Left lung (tissue), 14 donors: ENCODE measurements at places on chromosomes 5 and 9. TPM values are rescaled to one million over a fixed set of nuclear protein-coding genes. Genes with fewer than 3 reads are reported as not detected.

GABRA6 gene
- total RNA-seq = not detected

CDH10 gene
- 0.21 TPM for total RNA-seq

SLC6A19 gene
- total RNA-seq = not detected

IL5 gene
- total RNA-seq = not detected

C5orf52 gene
- not detected for total RNA-seq

RANBP17 gene
- 22.9 TPM for total RNA-seq
